Stimulated activated CD4-positive, alpha-beta T cell treated with anti-CD3 and anti-CD28 coated beads, Interleukin-12 subunit alpha, Interleukin-12 subunit beta, amount 100 ng/mL, for 4 hours (primary cell): ENCODE measurements at places on chromosomes 1 and 21.

- no peak for DNase-seq
These were observed 180.3 kb downstream of the LRRC40 start for GRCh38 chr1:70025052-70025451.

- DNase-seq, result no peak
These were observed 7.2 kb upstream of the BCL10 start for GRCh38 chr1:85283475-85284199.

GRCh38 chr1:17233675-17234320 lies 15.1 kb upstream of the PADI3 start:
- no peak for DNase-seq

DNA sequence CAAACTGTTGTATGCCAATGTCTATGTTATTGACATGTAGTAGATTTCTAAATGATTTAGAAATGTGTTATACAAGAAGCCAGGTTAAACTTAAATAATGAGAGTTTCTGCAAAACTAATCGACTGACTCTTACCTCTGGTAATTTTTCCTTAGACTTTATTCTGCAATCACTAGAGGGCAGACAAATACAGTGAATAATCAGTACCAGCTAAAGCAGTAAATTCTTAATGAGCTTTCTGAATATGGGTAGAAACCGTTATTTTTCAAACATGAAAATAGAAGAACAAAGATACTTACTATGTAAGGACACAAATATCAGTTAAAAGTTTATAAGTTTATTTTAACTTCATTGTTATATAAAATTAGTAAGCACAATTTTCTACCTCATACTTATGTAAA lies 97.9 kb upstream of the RGS1 start:
- DNase-seq, result no peak

DNA sequence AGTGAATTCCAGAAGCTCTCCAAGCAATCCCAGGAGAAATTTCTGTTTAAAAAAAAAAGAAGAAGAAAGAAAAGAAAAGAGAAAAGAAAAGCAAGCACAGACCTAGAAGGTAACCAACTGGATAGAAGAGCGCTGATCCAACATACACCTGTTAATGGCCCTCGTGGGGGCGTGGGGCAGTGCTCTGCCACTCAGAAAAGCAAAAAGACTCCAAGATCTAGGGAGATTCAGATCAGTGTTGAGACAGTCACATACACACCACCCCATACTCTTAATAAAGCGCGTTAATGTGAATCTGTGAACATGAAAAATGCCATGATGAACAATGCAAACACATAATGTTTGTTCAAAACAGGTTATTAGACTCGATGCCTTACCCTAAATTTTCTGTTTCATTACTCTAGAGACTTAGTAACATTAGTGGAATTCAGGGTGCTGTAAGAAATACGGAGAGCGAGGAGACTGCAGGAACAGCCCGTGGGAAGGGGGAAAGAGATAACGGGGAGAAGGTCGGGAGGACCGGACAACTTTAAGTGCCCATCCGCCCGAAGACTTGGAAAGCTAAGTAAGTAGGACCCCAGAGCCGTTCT lies 406 bp downstream of the NME7 start:
- no peak for DNase-seq

DNA sequence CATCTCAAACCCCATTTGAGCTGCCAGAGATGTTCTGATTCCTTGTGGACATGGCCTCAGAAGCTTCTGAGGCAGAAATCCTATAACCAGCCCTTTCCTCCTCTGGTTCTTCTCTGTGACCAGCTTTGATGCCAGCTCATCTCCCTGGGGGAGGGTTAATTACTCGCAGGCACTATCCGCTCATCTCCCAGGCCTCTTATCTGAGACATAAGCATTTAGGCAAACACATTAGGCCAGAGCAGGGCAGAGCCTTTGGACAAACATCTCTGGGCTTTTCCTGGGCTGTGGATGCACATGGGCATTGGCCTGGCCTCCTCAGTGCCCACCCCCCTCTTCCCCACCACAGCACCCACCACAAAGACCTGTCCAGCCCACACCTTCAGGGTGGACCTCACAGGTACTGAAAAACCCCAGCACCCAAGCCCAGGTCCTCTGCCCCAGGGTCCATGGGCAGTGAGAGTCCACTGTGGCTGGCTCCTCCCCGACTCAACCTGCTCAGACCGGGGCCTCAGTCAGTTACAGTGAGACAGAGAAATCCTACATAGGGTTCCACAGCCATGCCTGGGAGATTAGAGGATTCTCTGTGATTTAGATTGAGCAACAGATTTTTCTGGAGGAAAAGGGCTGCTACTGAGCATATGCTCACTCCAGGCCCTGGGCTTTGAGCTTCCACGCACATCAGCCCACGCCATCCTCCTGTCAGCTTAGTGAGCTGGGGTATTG lies 26.9 kb downstream of the IGSF21 start:
- no peak for DNase-seq

DNA sequence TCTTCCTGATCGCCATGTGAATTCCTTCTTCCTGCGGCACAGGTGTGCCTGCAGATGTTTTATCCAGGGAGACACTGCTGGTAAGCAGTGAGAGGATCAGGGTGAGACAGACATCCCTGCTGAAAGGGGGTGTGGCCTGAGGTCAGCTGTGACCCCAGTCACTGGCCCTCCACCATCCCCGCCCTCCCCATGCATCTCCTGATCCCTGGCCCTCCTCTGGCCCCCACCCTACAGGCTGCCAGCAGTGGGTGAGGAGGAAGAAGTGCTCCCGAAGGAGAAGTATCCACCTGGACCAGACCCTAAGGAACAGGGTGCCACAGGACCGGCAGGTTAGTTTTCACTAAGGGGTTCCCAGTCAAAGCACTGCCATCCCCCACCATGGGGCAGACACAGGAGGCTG lies 85.3 kb downstream of the GLIS1 start:
- no peak for DNase-seq

- DNase-seq, result no peak
These were observed 22.3 kb downstream of the BTG3 start for GRCh38 chr21:17590430-17590829.

DNA sequence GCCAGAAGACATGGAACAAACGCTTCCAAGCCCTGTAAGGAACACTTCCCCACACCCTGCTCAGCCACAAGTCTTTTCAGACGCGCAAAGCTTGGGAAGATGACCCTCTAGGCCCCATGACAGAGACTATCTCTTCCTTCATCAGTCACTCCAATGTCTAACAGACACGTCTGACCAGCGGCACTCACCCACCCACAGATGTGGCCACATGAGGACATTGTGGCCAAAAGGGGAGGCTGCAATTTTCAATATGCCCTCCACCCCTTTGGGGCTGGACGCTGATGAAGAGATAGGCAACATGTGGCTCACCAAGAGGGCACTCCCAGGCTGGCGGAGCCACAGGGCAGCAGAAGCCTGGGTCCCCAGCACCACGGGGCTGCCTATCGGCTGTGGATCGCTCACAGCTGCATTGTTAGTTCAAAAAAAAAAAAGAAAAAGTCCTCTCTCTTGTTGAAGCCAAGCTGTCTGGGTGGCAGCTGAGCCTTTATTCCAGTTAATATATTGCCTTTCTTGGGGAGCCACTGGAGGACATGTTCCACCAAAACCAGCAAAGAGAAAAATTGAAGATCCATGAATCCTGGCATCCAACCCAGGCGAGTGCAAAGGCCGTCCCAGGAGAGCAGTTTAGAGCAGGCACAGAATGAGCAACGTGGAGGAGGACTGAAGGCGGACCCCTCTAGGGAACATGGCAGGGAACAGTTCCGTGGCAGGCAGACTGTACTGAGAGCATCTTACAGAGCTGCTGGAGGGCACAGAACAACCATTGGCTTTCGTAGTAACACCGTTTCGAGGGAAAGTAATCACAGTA lies 52.7 kb upstream of the GPR153 start:
- DNase-seq, result no peak

DNA sequence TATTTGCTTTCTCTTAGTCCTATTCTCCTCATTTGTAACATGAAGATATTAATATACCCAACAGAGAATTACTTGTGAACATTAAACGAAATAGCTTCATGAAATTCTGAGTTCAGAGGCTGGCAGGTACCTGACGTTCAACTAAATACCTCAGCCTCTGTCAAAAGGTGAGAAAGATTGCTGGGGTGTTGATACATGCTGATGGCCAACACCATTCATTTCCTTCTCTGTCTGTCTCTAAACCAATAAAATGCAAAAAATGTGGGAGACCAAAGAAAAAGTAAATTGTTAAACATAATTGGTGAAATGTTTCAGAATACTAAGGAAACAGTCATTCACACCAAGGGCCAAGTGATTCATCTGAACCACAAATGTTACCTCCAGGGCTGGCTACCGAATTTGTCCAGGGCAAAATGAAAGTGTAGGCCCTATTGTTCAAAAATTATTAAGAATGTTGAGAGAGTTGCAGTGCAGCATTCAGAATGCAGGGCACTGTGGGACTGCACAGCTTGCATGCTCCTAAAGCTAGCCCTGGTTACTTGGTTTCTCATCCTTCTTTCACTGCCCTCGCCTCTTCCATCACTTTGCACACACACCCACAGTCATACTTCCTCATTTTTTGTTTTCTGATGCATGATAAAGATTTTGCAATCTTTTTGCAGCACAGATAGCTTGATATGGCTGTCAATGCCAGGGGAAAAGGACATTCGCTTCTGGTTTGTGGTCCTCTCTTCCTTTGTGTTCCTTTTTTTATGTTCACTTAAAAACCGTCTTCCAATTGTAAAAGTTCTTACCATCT lies 414.3 kb upstream of the NR5A2 start:
- no peak for DNase-seq

- peak; percentile 39 for DNase-seq
These were observed 449 bp downstream of the EPS15 start for GRCh38 chr1:51518586-51519047.

DNA sequence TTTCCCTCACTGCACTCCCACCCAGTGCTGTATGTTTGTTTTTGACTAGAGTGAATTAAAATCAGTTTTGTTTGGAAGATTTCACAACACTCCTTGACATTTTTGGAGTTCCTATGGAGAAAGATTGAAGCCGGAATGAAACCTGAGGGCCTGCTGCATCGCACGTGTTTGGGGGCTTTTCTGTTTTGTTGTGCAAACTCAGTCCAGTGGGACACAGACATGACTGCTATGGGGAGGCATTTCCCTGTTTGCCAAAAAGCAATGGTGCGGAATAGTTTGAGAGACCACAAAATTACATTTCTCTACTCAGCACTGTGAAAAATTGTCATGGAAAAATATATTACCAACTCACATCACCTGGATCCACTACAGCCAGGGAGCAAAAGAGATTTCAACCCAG lies 43.8 kb upstream of the KCNE2 start:
- DNase-seq, result no peak
